ENCODE measurements at places on chromosomes 4 and X. TPM values are rescaled to one million over a fixed set of nuclear protein-coding genes. Genes with fewer than 3 reads are reported as not detected.

- no peak for DNase-seq
Measured at GRCh38 chrX:134461437-134461836, 1.5 kb downstream of the HPRT1 start.

DNA sequence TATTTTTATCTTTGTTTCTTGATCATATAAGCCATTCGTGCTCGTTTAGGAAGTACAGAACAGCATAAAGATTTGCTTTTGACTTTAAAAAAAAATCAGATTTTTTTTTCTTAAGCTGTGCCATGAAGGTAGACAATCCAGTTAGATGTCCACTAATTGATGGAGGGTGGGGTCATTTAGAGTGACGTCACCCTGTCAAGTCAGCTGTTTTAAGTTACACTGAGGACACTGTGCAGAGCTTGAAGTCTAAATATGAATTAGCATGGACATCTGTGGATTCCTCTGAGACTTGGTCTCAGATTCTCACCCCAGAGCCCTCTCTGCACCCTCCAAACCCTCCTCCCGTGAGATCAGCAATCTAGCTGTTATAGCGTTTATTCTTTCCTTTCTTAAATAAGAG is 63.9 kb downstream of the ENPP6 start:
- DNase-seq = peak; percentile 28

- DNase-seq = no peak
Measured at GRCh38 chr4:100635899-100636298, 118.1 kb upstream of the EMCN start.

- no peak for DNase-seq
Measured at GRCh38 chrX:136759968-136760367, 20.8 kb downstream of the ARHGEF6 start.

DNA sequence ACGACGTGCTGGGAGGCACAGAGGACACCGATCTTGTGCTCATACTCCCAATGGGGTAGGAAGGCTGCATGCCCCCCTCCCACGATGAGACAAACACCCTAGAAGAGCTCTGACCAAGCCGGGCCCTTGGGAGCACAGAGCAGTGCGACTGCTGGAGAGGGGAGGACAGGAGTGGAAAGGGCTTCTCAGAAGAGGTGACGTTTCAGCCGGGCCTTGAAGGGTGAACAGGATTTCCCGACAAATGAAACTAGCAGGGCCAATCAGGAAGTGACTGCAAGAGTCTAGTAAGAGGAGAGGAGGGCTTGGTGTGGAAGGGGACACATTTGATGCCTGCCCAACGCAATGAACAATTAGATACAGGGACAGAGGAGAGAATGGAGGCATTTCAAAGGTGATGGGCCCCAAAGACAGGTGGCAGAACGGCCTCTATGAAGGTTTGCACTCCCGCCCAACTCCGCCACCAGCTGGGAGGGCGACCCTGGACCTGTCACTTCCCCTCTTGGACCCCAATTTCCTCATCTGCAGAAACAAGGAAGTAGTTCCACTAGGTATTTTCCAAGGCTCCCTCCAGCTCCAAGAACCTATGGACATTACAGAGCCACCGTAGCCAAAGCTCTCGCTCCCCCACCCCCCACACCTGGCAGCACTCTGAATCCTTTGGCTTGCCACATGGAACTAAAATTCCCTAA is 3.9 kb downstream of the HCFC1 start:
- no peak for DNase-seq

GRCh38 chrX:149711545-149712236 is at the start of gene MAGEA11:
Gene MAGEA11 (plus strand): TSS chrX:149712060. CDS start chrX:149713160, 1,100 bp downstream.
- DNase-seq = no peak

GRCh38 chrX:45050558-45050957 is 150.1 kb downstream of the DIPK2B start:
- DNase-seq = no peak

DNA sequence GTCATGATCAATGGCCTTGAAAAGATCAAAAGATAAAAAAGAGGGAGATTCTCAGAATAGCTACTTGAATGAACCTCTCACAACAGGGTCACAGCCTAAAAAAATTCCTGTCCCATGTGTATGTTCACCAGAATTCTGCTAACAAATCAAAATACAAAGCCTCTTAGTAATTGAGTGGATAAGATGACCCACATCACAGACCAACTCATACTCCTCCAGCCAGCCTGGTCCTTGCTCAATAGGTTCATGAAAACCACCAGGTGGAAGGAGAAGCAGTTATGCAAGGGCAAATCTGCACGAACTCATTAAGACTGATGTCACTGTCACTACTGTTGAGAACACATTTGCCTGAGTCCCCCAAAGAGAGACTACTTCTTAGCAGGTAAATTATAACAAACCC is 21.5 kb downstream of the WDFY3 start:
- DNase-seq = no peak

- DNase-seq = no peak
Measured at GRCh38 chrX:134588806-134589205, 69.5 kb downstream of the PLAC1 start.

DNA sequence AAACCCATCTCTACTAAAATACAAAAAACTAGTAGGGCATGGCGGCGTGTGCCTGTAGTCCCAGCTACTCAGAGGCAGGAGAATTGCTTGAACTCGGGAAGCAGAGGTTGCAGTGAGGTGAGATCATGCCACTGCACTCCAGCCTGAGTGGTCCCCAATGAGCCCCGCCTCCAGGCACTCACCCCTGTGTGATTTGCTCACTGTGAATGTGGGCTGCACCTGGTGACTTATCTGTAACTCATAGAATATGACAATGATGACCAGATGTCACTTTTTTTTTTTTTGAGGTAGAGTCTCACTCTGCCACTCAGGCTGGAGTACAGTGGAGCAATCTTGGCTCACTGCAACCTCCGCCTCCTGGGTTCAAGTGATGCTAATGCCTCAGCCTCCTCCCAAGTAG is 49.0 kb upstream of the HOPX start:
- no peak for DNase-seq

TCP11X2 gene
- not detected for polyA plus RNA-seq

STARD8 gene
- 13.2 TPM for polyA plus RNA-seq
